Aorta (tissue), 5 donors: ENCODE measurements at places on chromosomes 3 and 15.
A peak's percentile ranks its signal among the peaks of the same experiment; 100 is the strongest.

GRCh38 chr15:84894736-84895425, 10.4 kb downstream of the SLC28A1 start:
- no peaks in the 10 kb centered on the region for H3K4me1 ChIP-seq
- DNase-seq: no peak
- no peak overlapping the region for H3K27ac ChIP-seq
- no peak overlapping the region for H3K4me3 ChIP-seq
- no peaks in the 10 kb centered on the region for H3K27me3 ChIP-seq

DNA sequence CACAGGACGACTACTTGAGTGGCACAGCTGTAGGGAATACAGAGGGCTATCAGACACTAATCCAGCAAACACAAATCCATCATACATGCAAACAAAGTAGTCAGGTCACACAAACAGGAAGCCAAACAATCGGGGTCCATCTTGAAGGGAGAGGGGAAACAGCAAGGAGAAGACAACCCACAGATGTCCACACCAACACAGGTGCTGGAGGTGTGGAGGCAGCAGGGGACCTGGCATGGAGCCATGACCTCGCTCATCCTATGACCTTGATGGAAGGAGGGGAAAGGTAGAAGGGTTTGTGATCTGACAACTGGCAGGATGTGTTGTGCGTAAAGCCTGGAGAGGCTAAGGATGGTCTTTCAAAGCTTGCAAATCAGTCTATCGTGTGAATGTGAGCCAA, 39.9 kb upstream of the SKOR1 start:
- no peaks in the 10 kb centered on the region for H3K27me3 ChIP-seq
- H3K4me1 ChIP-seq: no peaks in the 10 kb centered on the region
- no peak for DNase-seq

GRCh38 chr15:63504979-63505841, 817 bp downstream of the USP3 start:
- H3K4me1 ChIP-seq: peaks cover 1% of the 10 kb centered on the region
- H3K27ac ChIP-seq: peak overlapping the region; percentile 72
- H3K27me3 ChIP-seq: no peaks in the 10 kb centered on the region
- H3K4me3 ChIP-seq: peak overlapping the region; percentile 89

DNA sequence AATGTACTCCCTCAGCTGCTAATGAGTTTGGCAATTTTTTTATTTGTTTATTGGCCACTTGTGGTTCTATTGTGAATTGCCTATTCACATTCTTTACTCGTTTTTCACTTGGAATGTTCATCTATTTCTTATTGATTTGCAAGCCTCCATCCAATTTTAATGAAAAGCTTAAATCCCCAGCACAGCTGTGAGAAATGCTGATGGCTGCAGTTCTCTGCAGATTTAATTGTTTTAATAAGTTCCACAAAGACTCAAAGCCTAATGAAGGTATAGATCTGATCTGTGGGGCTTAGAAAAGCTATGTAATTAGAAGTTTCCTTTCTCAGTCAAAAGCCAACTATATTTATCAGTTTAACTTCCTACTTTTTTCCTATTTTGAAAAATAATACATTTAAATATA, 41.5 kb downstream of the LYZL4 start:
- H3K4me1 ChIP-seq: no peaks in the 10 kb centered on the region
- no peak overlapping the region for H3K4me3 ChIP-seq
- no peak overlapping the region for H3K27ac ChIP-seq
- H3K36me3 ChIP-seq: no peaks in the 10 kb centered on the region
- H3K27me3 ChIP-seq: no peaks in the 10 kb centered on the region

DNA sequence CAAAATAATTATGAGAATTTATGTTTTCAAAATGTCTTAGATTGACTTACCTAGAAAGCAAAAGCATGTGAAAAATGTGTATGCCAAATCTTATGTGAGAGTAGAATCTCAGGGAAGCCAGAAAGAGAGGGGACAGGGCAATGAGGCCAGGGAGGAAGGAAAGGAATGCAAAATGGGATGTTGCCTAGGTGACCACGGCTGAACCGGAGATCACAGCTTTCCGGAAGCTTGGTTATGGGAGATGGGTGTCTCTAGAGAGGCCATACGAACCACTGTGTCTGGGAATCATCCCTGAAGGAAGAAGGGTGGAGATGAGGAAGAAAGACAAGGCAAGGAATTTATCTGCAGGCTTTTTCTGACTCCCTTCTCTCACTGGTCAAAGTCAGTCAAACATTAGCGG, 76.0 kb downstream of the SUCLG2 start:
- H3K4me1 ChIP-seq: no peaks in the 10 kb centered on the region
- H3K27ac ChIP-seq: no peak overlapping the region
- DNase-seq: no peak
- H3K36me3 ChIP-seq: no peaks in the 10 kb centered on the region
